Tibial artery (tissue), 4 donors: ENCODE measurements at places on chromosomes 1 and 21.

DNA sequence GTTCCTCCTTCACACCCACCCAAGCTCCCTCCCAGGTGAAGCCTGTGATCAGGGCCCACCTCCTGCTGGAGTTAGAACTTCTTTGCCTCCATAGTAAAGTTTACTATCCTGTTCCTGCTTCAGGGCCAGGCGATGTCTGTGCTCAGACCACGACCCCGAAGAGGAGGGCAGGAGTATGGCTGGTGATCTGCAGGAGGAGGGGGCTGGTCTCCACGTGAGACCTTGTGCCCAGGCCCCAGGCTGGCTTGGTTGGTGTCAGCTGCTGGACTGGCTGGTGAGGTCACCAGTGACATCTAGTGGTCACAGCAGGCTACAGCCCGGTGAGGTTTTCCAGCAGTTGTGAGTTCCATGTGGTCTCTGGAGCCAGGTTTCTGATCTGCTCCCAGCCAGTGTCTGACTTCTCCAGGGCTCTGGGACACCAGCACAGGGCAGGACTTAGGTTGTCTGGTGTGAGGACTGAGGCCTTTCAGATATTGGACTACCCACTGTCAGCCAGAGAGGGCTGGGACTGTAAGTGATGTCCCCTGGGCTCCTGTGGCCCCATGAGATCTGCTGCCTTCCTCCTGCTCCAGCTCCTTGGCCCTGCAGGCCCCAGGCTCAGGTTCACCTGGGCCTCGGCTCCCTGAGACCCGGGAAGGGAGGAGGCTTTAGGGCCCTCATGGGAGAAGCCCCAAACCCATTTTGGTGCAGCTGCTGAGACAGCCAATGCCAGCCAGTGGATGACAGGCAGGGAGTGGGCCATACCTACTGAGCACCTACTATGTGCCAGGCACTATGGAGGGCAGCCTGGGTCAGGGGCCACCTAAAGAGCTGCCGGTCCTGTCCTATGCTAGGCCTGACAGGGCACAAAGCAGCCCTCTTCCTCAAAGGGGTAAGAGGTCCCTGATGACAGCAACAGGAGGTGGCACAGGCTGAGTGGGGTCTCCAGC lies 6.0 kb upstream of the UBL4B start:
- DNase-seq: peak; percentile 59
- no peaks in the 10 kb centered on the region for H3K36me3 ChIP-seq
- no peak overlapping the region for H3K27ac ChIP-seq
- H3K4me1 ChIP-seq: no peaks in the 10 kb centered on the region
- H3K4me3 ChIP-seq: no peak overlapping the region

DNA sequence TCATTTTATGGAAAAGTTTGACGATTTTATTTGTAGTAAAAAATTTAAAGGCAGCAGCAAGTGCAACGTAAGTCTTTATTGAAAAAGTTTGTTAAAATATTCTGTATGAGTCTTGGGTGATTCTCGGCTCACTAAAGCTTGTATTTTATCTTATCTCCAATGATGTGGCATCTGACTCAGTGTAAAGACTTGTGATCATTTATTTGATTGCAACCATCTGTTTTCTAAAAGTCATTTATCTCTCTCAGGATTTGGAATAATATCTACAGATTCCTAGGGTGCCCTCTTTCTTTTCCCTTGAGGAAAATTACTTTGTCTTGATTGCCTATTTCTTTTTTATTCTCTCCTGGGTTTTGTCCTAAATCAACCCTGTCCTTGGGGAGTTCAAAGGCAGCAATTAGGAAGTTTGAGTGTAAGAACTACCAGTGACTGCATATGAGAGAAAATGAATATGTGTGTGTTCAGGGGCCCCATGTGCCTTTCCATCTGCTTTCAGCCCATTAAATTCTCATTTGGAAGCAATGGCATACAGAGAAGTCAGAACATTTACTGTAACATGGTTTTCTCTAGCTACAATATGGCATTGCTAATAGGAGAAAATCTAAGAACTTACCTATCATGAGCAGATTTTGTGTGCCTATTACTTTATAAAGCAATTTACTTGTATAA lies 575.0 kb upstream of the CHRM3 start:
- no peak overlapping the region for H3K27ac ChIP-seq
- H3K27me3 ChIP-seq: no peaks in the 10 kb centered on the region
- no peak for DNase-seq
- H3K4me1 ChIP-seq: no peaks in the 10 kb centered on the region
- H3K36me3 ChIP-seq: no peaks in the 10 kb centered on the region
- no peak overlapping the region for H3K4me3 ChIP-seq

- no peaks in the 10 kb centered on the region for H3K27me3 ChIP-seq
- H3K4me3 ChIP-seq: peak overlapping the region; percentile 21
- no peaks in the 10 kb centered on the region for H3K36me3 ChIP-seq
- H3K4me1 ChIP-seq: peaks cover 15% of the 10 kb centered on the region
- no peak for DNase-seq
Observed at GRCh38 chr1:50332941-50333594, 90.2 kb downstream of the DMRTA2 start.

DNA sequence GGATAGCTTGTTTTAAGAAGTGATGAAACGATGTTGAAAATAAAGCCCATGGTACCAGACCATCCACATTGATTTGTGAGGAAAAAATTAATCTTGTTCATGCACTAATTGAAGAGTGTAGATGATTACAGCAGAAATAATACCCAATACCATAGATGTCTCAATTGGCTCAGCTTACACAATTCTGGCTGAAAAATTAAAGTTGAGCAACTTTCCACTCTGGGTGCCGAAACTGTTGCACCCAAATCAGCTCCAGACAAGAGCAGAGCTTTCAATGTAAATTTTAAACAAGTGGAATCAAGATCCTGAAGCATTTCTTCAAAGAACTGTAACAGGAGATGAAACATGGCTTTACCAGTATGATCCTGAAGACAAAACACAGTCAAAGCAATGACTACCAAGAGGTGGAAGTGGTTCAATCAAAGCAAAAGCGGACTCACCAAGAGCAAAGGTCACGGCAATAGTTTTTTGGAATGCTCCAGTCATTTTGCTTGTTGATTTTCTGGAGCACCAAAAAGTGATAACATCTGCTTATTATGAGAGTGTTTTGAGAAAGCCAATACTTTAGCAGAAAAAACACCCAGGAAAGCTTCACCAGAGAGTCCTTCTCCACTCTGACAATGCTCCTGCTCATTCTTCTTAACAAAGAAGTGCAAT lies 16.1 kb upstream of the KCNA3 start:
- no peaks in the 10 kb centered on the region for H3K36me3 ChIP-seq
- no peak overlapping the region for H3K27ac ChIP-seq
- DNase-seq: no peak
- H3K4me3 ChIP-seq: no peak overlapping the region
- no peaks in the 10 kb centered on the region for H3K27me3 ChIP-seq

DNA sequence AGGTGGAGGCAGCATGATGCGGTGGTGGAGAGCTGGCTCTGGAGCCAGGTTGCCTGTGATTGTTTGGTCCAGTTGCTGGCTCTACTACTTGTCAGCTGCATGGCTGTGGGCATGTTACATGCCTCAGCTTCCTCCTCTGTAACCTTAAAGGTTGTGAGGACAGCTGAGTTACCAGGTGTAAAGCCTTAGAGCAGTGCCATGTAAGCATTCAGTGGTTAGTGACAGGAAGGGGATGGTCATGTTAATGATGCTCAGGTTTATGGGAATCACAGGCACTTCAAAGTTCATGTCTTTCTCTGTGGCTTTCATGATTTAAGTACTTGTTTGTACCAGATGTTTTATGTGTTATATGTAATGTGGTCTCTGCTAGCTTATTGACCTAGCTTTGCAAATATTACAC lies 32.6 kb downstream of the PTGFRN start:
- DNase-seq: no peak
- H3K4me3 ChIP-seq: no peak overlapping the region
- H3K36me3 ChIP-seq: no peaks in the 10 kb centered on the region

GRCh38 chr1:99943223-99943794 lies 26.5 kb upstream of the SLC35A3 start:
- no peaks in the 10 kb centered on the region for H3K27me3 ChIP-seq
- no peak for DNase-seq
- no peaks in the 10 kb centered on the region for H3K36me3 ChIP-seq
- no peak overlapping the region for H3K4me3 ChIP-seq
- H3K4me1 ChIP-seq: no peaks in the 10 kb centered on the region

- H3K36me3 ChIP-seq: no peaks in the 10 kb centered on the region
- no peak overlapping the region for H3K4me3 ChIP-seq
- H3K27me3 ChIP-seq: no peaks in the 10 kb centered on the region
- H3K4me1 ChIP-seq: peaks cover 6% of the 10 kb centered on the region
- peak overlapping the region; percentile 68 for H3K27ac ChIP-seq
- no peak for DNase-seq
Observed at GRCh38 chr1:151944126-151944856, 35.0 kb upstream of the THEM4 start.

DNA sequence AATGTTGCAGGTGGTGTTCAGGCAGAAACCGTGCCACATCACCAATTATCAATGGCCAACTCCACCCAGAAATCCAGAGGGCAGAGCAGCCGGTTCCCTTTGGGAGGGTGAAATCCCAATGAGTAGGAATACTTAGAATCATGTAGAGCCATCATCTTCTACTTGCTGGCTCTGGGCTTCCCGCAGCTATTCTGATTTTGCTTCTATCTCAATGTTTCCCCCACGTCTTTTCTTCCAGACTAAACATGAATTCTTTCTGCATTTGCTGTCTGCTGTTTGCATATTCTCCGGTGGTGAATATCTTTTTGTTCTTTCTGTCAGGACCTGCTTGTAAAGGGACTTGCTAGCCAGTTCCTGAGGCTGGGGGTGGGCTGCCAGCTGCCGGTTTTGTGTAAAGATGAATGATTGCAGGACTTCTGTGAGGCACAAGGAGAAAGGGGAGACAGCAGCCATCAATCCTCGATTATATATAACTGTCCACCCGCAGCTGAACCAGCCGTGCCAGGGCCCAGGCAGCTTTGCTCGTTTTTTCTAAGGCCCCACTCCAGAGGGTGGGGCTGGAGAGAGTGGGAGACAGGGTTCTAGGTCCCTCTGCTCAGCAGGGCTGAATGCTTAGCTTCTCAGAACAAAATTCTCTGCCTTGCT lies 33.2 kb downstream of the PRAMEF20 start:
- no peak for DNase-seq
- H3K4me3 ChIP-seq: no peak overlapping the region
- no peaks in the 10 kb centered on the region for H3K36me3 ChIP-seq
- no peaks in the 10 kb centered on the region for H3K27me3 ChIP-seq

DNA sequence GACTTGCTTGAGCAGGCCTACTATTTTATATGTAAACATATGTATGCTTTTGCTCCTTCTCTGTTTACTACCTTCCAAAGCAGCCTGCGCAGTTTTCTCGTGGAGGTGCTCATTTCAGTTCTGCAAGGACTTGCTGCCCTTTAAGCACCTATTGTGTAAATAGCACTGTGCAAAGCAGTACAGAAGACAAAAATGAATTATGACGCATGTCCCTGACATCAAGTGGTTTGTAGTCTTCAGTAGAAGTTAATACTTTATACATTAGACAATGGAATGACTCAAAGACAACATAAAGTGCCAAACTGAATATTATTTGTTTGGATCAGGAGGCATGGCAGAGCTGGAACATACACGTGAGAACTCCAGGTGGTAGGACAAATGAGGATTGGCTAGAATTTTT lies 611.7 kb downstream of the LMO4 start:
- DNase-seq: no peak
- no peaks in the 10 kb centered on the region for H3K36me3 ChIP-seq
- peaks cover 4% of the 10 kb centered on the region for H3K4me1 ChIP-seq
- no peak overlapping the region for H3K27ac ChIP-seq
- no peaks in the 10 kb centered on the region for H3K27me3 ChIP-seq

DNA sequence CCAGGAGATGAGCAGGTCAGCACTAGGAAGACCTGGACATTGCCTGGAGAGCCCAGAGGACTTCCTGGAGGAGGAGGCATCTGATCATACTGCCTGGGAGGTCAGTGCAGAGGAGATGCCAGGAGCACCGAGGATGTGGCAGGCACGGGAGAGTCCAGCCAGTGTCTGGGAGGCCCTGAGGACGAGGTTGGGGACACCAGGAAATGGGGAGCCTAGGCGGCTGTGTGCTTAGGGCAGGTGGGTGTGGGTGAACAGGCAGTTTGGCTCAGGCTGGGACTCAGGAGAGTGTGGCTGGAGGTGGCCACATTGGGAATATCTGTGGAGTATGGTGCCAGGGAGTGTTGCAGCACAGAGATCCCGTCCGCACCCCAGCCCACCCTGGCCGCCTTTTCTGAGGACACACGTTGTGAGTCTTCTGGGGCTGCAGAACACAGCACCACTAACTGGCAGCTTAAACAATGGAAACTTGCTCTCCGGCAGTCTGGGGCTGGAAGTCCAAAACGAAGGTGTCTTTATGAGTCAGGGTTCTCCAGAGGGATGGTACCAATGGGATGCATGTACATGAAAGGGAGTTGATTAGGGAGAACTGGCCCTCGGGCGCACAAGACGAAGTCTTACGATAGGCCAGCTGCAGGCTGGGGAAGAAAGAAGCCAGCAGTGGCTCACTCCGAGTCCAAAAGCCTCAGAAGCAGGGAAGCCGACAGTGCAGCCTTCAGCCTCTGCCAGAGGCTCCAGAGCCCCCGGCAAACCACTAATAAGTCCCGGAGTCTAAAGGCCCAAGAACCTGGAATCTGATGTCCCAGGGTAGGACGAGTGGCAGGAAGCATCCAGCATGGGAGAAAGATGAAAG lies 58.0 kb downstream of the FAAP20 start:
- H3K4me1 ChIP-seq: peaks cover 32% of the 10 kb centered on the region
- no peak overlapping the region for H3K27ac ChIP-seq
- no peak overlapping the region for H3K4me3 ChIP-seq
- H3K36me3 ChIP-seq: no peaks in the 10 kb centered on the region

GRCh38 chr1:43997295-43997999 lies 6.0 kb downstream of the CCDC24 start:
- no peaks in the 10 kb centered on the region for H3K27me3 ChIP-seq
- DNase-seq: no peak
- no peak overlapping the region for H3K27ac ChIP-seq
